ENCODE measurements at places on chromosomes 13 and 19.

DNA sequence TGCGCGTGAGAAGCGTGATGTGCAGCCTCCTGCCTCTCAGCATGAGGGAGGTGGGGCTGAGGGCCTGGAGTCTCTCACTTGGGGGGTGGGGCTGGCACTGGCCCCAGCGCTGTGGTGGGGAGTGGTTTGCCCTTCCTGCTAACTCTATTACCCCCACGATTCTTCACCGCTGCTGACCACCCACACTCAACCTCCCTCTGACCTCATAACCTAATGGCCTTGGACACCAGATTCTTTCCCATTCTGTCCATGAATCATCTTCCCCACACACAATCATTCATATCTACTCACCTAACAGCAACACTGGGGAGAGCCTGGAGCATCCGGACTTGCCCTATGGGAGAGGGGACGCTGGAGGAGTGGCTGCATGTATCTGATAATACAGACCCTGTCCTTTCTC, 8.7 kb downstream of the CD177 start:
- DNase-seq, result no peak

DNA sequence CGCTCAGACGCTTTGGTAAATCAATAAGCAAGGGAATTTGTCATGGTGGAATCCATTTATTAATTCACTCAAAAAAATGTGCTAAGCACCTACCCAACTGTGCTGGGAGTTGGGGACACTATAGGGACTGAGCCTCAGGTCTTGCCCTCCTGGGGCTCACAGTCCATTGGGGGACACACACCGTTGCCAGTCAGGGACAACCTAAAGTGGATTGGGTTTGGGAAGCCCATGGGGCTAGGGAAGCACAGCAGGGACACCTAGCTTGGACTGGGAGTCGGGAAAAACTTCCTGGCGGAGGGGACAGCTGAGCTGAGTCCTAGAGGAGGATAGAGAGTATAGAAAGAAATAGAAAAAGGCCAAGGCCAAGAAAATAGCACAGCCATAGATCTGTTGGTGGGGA, 8.5 kb downstream of the FOSB start:
- DNase-seq, result no peak

- DNase-seq, result no peak
Measured at GRCh38 chr13:40588101-40588500, 78.3 kb downstream of the FOXO1 start.

DNA sequence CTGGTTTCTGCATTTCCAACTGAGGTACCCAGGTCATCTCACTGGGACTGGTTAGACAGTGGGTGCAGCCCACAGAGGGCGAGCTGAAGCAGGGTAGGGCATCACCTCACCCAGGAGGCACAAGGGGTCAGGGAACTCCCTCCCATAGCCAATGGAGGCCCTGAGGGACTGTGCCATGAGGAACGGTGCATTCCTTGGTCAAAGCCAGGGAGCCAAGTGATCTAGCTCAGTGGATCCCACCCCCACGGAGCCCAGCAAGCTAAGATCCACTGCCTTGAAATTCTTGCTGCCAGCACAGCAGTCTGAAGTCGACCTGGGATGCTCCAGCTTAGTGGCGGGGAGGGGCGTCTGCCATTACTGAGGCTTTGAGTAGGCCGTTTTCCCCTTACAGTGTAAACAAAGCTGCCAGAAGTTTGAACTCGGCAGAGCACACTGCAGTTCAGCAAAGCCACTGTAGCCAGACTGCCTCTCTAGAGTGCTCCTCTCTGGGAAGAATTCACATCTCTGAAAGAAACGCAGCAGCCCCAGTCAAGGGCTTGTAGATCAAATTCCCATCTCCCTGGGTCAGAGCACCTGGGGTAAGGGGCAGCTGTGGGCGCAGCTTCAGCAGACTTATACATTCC, 1386.6 kb upstream of the PCDH9 start:
- DNase-seq, result no peak

DNA sequence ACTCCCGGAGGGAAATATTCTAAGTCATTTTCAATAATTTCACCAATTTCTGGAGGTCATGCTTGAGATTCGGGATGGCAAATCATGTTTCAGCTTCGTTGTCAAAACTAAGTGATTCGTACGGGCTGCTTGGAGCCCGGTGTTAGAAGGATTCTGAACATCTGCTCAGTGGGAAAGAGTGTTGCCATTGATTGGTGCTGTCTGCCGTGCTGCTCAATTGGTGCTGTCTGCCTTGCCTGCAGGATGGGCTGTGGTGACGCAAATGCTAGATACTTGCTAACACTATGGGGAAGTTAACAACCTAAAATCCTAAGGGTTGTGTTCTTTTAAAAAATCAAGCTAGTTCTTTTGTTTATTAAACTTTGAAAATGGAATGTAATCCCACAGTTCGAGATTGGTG, 17.3 kb upstream of the CACNG8 start:
- no peak for DNase-seq

GRCh38 chr13:99199541-99200431, 868 bp upstream of the UBAC2 start:
- DNase-seq, result no peak

DNA sequence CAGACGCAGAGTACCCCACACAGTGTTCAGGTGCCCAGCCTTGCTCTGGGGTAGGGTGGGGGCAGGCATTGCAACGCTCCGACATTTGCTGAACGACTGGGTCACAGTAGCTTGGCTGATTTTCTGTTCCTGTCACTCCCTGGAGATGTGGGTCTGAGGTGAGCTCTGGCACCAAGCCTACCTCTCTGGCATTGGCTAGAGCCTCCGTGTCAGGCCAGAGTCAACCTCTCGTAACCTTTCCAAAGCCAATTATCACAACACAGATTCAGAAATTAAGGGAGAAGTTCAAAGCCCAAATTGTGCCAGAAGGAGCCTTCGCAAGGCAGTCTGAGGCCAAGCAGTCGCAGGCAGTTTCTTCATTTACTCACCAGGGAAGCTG, 117.2 kb downstream of the IRS2 start:
- no peak for DNase-seq

DNA sequence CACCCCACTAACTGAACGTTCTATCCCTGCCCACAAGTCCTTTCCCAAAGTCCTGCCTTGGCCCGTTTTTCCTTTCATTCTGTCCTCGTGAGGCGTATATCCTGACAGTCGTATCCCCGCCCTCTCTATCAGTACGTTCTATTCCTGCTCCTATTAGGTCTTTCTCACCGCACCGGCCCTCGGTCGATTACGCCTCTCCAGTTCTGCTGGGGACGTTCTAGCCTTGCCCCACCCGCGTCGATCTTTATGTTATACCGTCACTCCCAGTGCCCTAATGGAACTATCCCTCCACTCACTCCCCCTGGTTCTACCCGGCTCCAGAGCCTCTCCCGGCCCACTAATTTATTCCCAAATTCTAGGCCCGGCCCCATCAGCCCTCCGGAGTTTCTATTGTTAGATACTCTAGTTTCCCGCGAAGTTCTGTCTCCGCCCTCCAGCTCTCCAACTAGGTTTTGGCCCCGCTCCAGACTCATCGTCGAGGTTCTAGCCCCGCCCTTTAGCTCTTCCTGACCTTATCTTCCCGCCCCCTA, 2.0 kb downstream of the PLAUR start:
- DNase-seq, result no peak

- no peak for DNase-seq
Measured at GRCh38 chr13:42002066-42002465, 41.2 kb upstream of the VWA8 start.

DNA sequence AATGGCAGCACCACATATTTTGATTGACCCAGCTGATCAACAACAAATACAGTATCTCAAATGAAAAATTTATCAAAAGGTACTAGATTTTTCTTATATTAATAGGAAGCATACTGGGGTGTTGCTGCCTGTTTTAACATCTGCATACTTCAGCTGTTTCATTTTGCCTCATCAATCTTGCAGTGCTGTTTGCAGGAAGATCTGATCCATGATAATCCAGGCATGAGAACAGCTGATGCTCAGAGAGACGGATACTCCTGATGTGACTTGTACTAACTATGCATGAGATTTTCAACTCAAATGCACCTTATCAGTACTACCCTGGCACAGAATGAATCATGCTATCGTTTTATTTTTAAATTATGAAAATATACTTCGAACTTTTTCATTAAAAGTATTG, 2136.8 kb downstream of the PCDH9 start:
- no peak for DNase-seq

GRCh38 chr13:104705031-104705750, 1639.0 kb upstream of the SLC10A2 start:
- no peak for DNase-seq

DNA sequence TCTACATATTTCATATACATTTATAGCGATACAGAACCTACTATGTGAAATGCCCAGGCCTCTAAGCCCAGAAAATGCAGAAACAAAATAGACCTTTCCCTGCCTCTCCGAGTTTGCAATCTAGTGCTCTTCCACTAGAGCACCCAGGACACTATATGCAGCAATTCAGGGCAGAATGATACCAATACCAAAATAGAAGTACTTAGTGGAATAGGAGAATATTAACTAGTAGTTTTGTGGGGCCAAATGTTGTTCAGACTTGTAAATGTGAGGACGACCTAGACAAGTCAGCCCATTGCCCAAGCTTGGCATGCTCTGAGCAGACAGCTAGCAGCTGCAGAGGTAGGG, 35.8 kb upstream of the FLT1 start:
- DNase-seq, result no peak

DNA sequence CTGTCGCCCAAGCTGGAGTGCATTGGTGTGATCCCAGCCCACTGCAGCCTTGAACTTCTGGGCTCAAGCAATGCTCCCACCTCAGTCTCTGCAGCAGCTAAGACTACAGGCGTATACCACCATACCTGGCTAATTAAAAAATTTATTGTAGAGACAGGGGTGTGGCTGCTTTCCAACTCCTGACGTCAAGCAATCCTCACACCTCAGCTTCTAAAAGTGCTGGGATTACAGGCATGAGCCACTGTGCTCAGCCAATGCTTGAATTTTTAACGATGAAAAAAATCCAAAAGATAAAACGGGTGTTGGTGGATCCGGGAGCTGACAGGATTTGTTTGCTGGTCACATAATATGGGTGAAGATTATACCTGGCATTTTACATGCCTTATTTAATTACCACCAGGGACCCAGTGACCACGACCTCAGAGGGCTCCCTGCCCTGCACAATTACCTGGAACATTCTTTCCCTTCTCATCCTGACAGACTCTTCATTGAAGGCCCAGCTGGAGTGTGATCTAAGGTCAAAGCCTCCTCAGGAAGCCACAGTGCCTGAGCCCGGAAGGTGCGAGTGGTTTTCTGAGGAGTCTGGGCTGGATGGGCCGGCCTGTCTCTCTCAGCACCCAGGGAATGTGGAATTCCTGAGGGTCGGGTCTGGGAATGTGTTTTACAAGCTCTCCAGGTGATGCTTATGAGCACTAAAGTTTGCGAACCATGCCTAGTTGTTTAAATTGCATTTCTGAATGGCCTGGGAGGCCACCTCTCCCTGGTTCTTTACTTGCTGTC, 193.3 kb downstream of the USP12 start:
- DNase-seq, result no peak

DNA sequence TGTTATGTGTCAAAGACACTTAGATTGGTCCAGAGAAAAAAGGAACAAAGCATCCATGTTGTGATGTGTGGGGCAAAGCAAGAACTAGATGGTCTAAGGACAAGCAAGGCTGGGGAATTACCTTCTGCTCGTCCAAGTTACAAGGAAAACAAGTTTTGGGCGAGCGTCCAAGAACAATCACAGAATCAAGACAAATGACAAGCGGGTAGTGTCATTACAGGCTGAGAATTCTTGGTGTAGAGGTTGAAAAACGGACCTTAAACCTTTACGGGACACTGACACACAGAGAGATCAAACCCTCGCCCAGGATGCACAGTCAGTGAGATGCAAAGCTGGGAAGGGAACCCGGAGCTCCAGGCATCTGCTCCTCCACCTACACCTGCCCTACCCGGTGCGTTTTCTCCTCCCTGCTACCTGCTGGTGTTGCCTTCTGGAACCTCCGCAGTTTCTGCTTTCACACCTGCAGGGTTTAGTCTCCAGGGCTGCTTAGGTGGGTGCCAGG, 515 bp upstream of the ZNF324B start:
- no peak for DNase-seq

DNA sequence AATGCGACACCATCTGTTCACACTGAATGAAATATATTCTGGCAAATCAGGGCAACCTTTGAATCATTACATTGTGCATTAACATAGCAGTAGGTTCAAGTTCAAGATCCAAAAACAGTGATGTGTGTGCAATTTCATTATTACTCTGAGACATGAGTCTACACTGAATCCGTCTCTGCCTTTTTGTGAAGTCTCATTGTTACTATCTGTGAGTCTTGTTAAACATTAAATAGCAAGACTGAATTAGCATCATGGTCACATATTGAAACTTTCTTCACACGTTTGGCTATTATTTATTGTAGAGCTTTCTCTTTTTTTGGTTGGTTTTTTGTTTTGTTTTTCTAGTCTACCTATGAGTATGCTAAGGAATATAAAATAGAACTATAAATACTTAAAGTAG, 117.1 kb upstream of the SLITRK5 start:
- DNase-seq, result no peak

- DNase-seq, result no peak
Measured at GRCh38 chr13:37427843-37428494, 170.6 kb downstream of the POSTN start.

- DNase-seq, result peak; percentile 100
Measured at GRCh38 chr19:2950286-2951124, 5.7 kb upstream of the ZNF77 start.

- no peak for DNase-seq
Measured at GRCh38 chr13:102907016-102907756, 61.4 kb downstream of the ERCC5 start.

DNA sequence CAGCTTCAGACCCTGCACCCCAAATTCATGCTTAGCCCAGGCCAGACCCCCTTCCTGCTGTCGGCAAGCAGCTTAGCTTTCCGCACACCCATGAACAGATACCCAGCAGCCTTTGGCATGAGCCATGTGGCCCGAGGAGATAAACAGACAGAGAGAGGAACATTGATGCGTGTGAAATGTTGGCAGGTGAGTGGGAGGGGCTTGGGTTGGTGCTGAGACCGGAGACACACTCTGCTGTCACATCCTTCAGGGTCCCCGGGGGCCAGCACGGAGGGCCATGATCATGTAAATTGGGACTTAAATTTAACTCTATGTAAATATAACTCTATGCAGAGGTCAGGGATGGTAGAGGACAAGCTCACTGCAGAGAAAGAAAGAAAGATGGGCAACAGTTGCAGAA, 1.5 kb downstream of the CD22 start:
- no peak for DNase-seq

GRCh38 chr13:80753866-80754265, 412.9 kb upstream of the SPRY2 start:
- no peak for DNase-seq

GRCh38 chr19:5451494-5451893, 3.7 kb upstream of the ZNRF4 start:
- DNase-seq, result no peak

Data from activated naive CD4-positive, alpha-beta T cell treated with Interleukin-2 at 50 U/mL for 16 hours (primary cell).